ENCODE measurements at places on chromosomes 16 and 17.
A peak's percentile ranks its signal among the peaks of the same experiment; 100 is the strongest.

DNA sequence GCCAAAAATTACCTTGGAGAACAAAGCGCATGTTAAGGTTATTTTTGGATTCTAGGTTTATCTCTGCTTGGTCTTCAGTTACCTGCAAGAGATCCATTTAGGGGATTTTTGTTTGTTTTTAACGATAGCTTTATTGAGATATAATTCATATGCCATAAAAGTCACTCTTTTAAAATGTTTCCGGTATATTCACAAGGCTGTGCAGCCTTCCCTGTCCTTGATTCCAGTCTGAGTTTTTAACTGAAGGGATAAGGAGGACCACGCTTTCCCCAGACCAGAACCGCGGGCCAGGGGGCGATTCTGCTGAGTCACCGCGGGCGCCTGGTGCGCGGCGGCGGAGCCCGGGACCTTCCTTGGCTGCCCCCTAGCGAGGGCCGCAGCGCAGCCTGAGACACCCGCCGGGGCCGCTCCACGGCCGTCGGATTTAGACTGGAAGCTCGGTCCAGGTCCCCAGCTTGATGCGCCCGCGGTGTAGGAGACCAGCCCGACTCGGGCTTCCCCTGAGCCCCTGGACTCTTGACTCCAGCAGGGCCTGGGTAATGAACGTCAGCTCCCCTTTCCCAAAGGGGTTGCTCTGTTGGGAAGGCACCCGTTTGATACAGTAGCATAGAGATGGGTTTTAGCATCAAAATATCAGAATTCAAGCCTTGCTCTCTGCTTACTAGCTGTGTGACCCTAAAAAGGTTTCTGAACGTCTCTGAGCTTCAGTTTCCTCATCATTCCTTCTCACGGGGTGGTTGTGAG lies 50.0 kb upstream of the STH start:
- DNase-seq = peak; percentile 74

DNA sequence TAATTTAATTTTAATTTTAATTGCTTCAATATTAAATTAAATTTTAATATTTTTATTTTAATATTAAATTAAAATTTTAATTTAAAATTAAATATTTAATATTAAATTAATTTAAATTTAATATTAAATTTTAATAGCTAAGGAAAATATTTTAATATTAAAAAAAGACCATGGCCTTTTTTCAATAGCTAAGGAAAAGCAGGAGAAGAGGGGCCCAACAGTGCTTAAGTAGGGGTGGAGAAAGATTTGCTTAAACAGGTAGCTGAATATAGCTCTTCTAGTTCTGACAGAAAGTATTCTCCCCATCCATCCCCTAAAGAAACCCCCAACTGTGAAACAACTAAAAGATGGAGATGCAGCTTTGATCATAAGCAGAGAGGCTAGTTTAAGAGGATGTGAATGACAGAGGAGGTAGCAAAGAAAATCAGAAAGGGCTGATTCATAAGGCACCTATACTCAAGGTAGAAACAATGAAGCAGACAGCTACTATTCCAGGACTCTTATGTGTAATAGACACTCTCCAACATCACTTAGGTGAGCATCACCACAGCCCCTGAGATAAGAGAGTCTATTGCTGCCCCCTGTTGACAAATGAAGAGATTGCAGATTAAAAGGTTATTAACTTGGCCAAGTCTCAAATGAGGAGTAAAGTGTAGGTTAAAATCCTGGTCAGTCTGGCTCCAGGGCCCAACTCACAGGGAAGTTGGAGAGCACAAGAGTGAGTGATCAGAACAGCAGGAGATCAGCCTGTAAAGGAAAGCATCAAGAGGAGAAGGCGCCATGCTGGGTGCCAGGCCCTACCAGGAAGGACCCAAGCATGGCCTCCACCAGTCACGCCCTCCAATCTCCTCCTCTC lies 7.8 kb upstream of the RNASEK start:
- DNase-seq = no peak

GRCh38 chr16:65373097-65373496 lies 251.2 kb upstream of the CDH11 start:
- DNase-seq = no peak

GRCh38 chr16:907842-908241 lies 62.9 kb downstream of the LMF1 start:
- DNase-seq = no peak

GRCh38 chr17:30869005-30869404 lies 37.0 kb downstream of the TEFM start:
- no peak for DNase-seq

DNA sequence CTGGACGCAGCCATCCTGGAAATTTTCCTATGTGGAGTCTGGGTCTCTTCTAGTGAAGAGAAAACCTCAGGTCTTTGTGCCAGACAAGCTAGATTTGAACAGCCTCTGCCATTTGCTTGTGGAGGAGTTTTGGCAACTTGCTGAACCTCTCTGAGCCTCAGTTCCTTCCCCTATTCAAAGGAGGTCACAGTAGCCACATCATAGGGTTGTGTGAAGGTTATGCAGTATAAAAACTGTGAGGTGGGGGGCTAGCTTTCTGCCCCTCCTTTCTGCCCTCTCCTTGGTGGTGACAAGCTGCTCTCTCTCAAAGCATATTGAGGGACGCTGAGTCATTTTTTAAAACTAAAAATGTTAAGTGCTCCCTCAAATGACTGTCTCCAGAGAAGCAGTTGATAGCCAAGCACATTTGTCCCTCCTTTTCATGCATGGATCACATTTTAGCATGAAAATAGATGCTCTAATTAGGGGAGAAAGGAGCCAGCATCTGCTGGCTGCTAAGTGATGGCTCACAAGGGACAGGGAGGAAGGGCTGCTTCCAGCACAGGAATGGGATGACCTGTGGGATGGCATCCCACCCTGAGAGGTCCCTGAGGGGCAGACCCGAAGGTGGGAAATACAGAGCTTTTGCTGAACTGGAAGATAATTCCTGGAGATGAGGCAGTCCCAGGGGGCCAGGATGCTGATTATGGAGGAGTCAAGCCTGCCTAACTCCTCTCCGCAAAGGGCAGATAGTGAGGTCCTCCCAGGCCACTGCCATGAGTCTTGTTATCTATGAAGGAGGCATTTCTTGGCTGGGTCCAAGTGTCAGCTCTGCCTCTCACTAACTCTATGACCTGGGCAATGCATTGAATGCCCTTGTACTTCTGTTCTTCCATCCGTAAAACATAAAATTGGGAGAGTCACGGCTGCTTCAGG lies 218.8 kb downstream of the RAB11FIP4 start:
- DNase-seq = no peak

- DNase-seq = no peak
Measured at GRCh38 chr16:27314986-27315332, 1.2 kb downstream of the IL4R start.

DNA sequence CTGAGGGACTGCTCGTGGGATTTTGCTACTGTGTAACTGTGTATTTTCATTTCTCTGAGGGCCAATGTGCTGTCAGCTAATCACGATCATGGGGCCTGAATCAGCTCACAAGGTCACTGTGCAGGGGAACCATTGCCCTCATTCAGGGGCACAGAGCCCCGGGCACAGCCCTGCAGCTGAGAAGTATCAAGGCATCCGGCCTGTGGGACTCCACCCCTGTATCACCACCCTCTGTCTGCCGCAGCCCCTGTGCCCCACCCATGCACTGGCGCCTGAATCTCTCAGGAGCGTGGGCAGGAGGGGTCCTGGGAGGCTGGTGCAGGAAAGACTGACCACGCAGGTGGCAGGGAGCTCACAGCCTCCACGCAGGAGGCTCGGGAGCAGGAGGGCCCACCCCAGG lies 43.4 kb upstream of the RASD1 start:
- DNase-seq = no peak

- DNase-seq = no peak
Measured at GRCh38 chr17:72710834-72711233, 381.7 kb downstream of the SLC39A11 start.

- no peak for DNase-seq
Measured at GRCh38 chr16:22388101-22388644, 13.8 kb upstream of the CDR2 start.

- DNase-seq = no peak
Measured at GRCh38 chr16:85357924-85358505, 245.7 kb upstream of the CIBAR2 start.
